ENCODE measurements at places on chromosomes 7 and 10.

- no peak for DNase-seq
Measured at GRCh38 chr10:66627156-66627555, 298.7 kb upstream of the LRRTM3 start.

DNA sequence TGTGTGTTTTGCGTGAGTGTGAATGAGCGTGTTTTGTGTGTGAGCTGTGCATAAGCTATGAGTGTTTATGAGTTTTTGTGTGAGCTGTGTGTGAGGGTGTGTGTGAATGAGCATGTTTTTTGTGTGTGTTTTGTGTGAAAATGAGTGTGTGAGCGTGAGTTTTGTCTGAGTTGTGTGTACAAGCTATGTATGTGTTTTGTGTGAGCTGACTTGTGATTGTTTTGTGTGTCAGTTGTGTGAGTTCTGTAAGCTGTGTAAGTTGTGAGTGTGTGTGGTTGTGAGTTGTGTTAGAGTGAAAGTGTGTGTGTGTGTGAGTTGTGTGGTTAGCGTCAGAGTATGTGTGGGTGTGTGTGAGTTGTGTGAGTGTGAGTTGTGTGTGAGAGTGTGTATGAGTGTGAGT, 343.2 kb downstream of the PTPRN2 start:
- no peak for DNase-seq

- DNase-seq: no peak
Measured at GRCh38 chr7:47239034-47239433, 342.9 kb downstream of the TNS3 start.

- no peak for DNase-seq
Measured at GRCh38 chr7:1729773-1730172, 59.7 kb downstream of the ELFN1 start.

DNA sequence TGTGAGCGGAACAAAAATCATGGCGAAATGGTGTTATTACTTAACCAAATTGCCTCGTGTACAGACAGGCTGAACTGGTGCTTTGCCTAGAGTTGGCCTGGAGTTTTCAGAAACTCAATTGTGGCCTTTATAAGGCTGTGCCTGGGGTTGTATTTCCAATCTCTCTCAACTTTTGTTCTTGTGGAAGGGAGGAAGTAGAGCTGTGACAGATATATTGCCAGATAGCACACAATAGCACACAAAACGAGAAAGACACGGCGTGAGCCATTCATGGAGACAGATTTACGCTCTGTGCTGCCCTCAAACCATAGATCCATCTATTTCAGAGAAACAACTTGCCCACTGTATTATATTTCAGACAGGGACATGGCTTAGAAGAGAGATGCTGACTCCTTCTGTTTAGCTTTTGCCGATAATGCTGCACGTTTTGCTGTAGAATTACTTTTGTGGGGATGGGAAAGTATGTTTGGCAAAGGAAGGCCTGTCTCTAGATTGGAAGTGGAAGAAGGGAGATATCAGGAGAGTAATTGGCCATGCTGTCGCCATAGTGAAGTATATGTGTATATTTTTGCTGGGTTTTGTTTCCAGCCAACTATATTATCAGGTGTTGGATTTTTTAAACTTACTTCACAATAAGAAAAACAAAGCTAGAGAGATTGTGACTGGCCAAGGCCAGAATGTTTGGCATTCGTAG, 80.4 kb downstream of the AUTS2 start:
- no peak for DNase-seq

DNA sequence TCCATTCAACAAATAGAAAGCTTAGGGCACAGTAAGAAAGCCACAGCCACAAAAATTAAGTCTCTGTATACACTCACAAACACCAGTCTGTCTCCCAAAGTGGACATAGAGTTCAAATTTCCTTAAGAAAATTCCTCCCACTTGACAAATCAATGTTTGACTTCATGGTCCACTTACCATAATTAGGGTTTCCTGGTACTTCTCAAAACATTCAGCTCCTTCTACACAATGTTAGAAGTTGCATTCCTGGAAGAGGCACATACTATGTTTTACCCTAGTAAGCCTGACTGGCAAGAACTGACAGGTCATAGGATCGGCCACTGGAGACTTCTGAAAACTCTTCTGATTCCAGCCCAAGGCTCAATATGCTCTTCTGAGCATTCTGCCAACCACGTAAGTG, 70.5 kb downstream of the CPXM2 start:
- no peak for DNase-seq

- DNase-seq: no peak
Measured at GRCh38 chr7:44377681-44378421, 52.5 kb upstream of the CAMK2B start.

- no peak for DNase-seq
Measured at GRCh38 chr7:66054063-66054462, 21.6 kb upstream of the ASL start.

DNA sequence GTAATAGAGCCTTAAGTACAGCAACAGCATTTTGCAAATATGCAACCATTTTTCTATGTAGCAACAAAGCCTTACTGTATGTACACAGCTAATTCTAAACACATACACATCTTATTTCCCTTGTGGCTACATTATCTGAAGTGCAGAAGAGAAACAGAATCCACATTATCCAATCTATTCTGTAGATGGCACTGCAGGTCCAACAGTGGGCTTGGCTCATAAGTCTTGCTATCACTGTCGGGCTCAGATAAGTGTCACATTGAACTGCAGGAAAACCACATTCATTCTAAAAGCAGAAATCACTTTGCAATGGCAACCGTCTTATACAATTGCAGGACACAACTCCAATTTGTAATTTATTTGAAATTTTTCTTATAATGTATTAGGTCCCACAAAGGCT, 109.8 kb upstream of the NOBOX start:
- DNase-seq: no peak

DNA sequence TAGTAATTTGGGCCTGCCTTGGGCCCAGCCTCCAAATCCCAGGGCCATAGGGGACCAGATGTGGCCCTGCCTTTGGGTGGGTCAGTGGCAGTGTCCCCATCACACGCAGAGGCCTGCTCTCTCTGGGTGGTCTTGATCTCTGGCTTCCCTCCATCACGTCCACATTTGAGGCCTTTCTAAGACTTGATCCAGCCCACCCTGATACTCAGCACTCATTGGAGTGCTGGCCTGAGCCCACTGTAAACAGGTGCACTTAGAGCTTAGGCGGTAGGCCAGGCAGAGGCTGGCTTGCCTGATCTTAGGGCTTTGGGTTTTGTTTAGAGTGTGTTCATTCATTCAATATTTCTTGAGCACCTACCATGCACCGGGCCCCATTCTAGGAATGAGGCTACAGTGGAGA, 52.6 kb downstream of the TBATA start:
- DNase-seq: no peak

DNA sequence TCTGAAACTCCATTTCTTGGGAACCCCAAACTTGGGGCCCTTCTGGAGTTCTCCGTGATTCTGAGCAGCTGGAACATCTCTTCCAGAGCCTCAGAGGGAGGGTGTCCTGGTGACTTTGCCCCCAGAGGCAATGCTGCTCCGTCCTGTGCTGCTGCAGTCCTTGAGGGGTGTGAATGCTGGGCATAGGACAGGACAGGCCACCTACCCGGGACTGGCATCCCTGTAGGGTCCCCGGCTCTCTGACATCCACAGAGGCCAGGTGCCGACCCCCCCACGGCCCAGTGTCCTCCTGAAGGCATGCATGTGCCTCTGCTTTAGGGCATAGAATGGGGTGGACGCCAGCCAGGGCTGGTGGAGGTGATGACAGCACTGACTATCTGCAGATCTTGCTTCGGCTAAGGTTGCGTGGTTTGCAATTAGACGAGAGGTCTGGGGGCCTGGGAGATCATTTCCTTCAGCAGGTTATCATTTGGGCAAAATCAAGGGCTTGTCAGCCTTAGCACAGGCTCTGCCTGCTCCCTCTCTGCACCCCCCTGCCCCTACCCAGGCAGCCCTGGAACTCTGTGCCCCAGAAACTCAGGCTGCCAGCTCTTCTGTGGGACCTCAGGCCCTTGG, 136.9 kb upstream of the GPR26 start:
- DNase-seq: no peak

DNA sequence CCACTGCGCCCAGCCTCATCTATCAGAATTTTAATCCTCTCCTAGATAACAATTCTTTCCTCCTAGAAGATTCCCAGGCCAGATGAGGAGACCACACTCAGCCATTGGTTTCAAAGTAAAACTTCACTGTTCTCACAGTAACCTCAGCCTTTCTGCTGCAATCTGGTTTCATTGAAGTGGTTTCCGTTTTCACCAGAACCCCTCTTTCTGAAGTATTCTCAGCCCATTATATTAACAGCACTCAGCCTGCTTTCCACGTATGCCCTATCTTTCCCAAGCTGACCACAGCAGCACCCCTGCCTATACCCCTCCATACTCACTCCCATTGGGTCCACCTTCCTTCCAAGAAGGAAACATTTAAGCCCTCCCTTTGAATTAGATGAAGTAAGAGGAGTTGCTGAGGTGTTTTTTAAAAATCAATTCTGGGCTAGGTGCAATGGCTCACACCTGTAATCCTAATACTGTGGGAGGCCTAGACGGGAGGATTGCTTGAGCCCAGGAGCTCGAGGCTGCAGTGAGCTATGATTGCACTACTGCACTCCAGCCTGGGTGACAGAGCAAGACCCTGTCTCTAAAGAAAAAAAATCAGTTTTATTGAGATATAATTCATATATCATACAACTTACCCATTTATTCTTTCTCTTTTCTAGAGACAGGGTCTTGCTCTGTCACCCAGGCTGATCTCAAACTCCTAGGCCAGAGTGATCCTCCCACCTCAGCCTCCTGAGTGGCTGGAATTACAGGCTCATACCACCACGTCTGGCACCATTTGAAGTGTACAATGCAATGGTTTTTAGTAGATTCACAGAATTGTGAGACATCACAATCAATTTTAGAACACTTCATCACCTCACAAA, 11.3 kb downstream of the PLAU start:
- no peak for DNase-seq

- DNase-seq: no peak
Measured at GRCh38 chr7:155544485-155544884, 1.9 kb downstream of the CNPY1 start.

DNA sequence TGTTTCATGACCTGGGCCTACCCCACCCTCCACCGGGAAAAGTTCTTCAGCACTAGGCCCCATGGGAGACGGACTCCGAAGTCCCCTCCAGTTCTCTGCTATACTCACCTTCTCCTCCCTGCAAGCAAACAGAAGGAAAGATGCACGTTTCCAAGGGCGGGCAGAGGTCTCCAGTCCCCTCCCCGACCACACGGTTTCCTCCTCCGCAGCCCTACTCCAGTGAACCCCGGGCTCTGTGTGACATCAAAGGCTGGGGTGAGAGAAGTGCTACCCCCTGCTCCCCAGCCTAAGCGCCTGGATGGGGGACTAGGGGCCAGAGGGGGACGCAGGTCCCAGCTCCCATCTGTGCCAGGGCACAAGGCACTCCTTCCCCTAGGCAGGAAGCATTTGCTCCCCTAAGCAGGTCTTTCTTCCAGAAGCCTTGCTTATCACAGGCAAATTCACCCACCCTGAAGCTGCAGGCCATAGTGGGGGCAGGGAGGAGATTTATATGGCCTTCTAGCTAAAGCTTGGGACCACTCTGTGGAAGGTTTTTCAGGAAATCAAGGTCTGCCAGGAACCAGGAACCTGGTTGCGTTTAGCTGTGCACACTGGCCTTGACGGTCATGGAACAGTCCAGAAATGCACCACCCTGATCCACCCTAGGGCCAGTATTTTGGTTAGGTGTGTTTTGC, 52.8 kb downstream of the ASB13 start:
- no peak for DNase-seq

DNA sequence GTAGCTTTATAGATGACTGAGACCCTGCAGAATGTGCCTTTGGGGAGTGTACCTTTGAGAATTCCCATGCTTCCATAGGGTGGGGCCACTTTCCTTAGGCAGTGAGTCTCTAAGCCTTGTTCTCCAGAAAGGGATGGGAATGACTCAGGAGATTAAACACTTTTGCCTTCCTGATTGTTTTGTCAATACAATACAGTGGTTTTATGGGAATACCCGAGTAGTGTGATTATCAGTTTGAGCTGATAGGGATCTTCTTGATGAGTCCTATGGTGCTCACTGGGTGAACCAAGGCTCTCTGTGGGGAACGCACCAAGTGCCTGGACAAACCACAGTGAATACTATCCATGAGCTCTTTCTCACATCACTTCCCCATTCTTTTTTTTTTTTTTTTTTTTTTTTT, 6.3 kb downstream of the MYOF start:
- DNase-seq: no peak

GRCh38 chr10:7417103-7417623, 6.3 kb upstream of the SFMBT2 start:
- DNase-seq: no peak

DNA sequence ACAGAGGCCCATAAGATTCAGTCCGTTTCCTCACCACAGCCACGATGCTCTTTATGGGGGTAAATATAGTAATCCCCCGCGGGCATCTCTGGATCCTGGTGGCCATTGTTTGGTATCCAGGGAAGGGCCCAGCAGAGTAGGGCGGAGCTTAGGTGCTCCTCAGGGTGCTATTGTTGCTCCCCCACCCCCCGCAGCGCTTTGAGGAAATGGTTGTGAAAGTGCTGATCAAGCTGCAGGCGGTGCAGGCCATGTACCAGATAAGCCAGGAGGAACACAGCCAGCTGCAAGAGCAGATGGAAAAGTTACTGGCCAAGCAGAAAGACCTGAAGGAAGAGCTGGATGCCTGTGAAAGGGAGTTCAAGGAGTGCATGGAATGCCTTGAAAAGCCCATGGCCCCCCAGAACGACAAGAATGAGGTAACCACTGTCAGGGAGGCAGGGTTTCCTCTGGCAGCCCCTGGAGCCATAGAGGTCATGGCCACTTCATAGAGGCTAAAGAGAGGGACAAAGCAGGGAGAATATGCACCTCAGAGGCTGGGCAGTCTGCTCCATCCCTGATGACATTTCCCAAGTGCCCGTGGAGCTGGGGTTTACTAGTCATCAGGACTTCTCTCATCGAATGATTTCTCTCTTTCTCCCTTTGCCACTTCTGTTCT, 17.6 kb upstream of the FLNC start:
- DNase-seq: no peak

DNA sequence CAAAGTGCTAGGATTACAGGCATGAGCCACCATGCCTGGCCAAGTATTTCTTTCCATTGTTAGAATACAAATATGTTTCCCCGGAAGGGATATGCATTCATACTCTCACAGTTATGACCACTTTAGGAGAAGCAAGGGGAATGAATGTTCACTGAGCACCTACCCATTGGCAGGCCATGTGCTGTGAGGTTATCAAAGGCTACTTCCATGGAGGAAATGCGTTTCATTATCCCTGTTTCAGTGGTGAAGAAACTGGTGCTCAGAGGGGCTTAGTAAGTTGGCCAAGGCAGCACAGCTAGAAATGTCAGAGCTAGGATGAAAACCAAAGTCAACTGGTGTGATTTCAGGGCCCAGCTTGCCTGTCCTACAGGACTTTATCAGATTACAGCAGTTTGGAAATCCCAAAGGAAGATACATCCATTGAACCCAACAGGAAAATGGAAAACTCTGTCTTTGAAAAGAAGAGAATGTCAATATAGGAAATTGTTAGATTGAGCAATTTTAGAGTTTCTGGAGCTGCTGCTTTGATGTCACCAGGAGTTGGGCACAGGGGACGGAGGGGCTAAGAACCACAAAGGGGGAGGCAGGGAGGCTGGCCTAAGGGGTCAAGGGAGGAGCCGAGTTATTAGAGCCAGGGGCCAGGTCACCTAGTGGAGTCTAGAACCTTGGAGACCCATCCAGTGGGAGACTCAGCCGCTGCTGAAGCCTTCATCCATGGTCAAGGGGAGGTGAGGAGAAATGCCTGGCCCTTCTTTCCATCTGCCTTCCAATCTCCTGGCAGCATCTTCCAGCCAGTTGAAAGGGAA, 319.8 kb downstream of the FRMD4A start:
- DNase-seq: no peak

- DNase-seq: no peak
Measured at GRCh38 chr7:108308903-108309302, 147.3 kb downstream of the NRCAM start.

- DNase-seq: no peak
Measured at GRCh38 chr10:120067427-120067826, 174.9 kb downstream of the SEC23IP start.

All from activated T-helper 1 cell treated with anti-CD3 and anti-CD28 coated beads, Interleukin-2, amount 50 U/mL, for 16 hours (primary cell).